ENCODE measurements at places on chromosomes 5 and 9. TPM values are rescaled to one million over a fixed set of nuclear protein-coding genes. Genes with fewer than 3 reads are reported as not detected.

The HTR1A gene
- not detected for total RNA-seq

The SNCAIP gene
- total RNA-seq: 25.5 TPM

The SAP30L gene
- 30.6 TPM for total RNA-seq

The FABP6 gene
- not detected for total RNA-seq

The ADAMTSL1 gene
- 85.3 TPM for total RNA-seq

Measured in camera-type eye (tissue), 1 donor.